ENCODE measurements at places on chromosomes 2 and 18.

GRCh38 chr2:10531874-10532637 is 83.9 kb upstream of the ODC1 start:
- DNase-seq = no peak

DNA sequence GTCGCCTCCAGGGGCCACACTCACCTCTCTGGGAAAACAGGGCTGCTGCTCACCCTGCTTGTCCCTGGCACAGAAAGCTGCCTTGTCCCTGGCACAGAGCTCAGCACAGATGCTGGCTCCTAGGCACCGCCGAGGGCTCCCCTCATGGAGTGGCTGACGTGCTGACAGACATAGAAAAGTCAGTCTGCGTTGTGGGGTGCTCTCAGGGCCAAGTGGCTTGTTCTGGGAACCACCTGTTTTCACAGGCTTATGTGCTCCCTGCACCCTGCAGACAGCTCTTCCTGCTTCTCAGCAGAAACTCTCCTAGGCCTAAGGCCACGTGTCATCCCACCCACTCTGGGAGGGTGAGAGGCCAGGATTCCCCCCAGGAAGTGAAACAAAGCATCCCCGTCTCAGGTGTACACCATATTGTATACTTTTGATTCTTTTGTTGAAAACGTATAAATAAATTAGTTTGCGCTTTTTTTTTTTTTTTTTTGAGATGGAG is 84.7 kb upstream of the TMEM200C start:
- no peak for DNase-seq

DNA sequence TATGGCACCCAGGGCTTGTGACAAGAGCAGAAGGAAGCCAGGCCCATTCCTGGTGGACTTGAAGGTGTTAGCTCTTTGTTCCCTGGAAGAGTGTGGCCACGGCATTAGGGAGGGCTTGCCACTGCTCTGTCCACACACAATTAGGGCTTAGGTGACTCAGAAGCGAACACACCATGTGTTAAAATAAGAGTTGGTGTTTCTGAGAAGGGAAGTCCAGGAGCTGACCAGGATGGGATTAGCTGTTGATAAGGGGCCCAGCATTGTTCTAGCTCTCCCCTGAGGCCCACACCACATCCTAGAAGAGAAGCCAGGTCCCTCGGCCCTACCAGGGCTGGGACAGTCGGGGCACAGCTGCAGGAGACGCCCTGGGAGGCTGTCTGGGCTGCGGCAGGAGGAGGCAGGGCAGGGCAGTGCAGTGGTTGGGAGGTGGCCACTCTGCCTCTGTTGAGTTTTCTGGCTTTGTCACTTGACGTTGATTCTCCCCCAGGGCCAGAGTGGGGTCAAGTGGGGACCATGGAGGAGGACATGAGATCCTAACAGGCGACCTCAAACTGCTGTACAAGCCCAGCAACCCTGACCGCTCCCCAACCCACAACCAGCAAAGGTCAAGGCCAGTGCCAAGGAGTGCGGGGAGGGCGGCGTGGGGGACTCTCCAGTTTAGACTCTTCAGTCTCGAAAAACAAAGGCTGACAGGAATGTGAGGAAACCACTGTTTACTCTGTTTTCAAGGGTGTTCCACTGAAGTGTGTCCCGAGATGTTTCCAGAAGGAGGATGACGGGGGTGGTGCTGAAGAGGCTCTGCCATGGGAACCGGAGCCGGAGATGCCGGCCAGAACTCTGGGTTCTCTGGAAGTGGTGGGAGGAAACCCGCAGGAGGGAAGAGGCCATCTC is 16.8 kb downstream of the GNLY start:
- no peak for DNase-seq

DNA sequence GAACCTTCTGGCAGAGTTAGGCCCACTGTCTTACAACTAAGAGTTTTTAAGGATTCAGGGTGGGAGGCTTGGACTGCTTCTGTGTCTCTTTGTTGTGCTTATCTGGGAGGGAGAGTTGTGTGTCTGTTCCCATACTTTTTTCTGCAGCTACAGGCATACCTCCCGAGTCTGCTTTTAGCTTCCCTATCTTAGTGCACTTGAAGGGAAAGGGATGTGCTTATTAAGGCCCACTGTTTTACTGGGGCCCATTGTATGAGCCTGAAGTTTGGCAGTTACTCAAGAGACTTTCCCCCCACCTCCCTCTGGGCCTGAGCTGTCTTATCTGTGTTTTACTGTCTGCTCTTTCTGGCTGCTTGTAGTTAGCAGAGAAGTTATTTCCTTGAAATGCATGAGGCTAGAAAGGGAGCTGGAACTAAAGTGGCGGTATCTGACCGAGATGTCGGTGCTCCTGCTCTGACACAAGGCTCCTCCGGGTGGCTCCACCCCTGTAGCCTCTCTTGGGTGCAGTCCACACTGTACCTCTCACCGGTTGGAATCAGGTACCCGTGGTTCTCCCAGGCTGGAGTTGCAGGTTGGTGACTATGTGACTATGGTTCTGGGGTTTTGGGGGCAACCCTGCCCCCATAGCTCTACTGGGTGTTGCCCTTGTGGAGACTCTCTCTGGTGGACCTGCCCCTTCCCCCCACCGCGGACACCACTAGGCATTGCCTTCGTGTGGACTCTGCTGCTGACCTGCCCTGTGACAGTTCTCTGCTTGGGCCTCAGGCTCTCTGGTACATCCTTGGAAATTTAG is 12.9 kb downstream of the UBR3 start:
- DNase-seq = no peak

DNA sequence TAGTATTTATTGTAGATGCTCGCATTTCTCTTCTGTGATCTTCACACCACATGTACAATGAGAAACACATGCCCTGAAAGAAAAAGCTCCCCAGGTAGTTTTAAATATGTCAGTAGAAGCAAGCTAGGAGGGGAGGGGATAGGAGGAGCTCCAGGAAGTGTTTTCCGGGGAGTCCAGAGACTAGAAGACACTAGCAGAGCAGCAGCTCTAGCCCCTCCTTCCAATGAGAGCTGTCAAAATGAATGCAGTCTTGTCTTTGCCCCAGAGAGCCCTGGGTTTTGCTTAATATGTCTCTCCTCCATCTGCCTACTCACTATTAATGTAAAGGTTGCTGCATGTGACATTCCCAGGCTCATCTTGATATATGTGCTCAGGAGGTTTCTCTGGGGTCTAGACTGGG is 462.6 kb upstream of the SOX11 start:
- no peak for DNase-seq

DNA sequence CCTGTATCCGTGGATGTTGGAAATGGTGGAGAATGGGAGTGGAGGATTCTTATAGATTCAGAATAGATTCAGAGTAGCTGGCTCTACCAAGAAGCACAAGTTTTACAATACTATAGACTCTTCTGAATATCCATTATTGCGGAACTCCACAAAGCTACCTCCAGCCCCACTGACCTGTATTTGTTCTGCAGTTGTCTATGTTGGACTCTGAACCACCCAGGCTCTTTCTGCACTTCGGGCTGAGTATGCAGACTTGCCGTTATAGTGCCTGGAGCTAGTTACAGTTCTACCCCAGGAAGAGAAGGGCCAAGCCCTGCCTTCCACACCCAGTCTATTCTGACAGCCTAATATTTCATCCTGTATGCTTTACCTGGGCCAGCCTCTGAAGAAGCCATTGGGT is 4.4 kb upstream of the RGPD4 start:
- no peak for DNase-seq

DNA sequence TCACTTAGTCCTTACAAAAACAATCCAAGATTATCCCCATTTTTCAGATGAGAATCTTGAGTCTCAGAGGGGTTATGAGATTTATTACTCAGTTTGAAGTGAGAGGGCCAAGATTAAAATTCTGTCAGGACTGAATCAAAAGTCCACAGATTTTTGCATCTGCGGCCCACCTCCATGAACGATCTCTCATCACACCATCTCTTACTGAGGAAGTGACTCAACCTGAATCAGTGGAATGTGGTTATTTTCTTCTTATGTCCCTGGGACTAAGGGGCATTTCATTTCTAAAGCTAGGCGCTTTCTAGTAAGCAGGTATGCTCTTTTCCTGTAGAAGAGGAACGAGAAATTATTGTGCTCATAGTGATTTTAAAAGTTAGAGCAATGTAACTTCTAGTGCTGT is 360.3 kb upstream of the SPHKAP start:
- DNase-seq = no peak

DNA sequence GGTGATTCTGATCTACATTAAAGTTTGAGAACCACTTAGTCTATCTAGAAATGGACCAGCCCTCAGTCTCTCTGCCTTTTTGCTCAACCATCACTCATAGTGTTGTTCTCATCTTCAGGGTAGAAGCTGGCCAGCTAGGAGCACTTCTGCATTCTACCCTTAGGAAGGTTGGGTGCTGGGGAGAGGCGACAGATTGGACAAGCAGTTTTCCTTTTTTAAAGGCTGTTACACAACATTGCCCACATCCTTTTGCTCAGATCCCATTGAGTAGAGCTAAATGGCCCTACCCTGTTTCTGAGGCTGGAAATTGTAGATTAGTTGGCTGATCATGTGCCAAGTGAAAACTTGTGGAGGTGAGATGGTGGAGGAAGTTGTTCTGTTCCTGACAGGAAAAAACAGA is 35.6 kb downstream of the OSBPL6 start:
- no peak for DNase-seq

DNA sequence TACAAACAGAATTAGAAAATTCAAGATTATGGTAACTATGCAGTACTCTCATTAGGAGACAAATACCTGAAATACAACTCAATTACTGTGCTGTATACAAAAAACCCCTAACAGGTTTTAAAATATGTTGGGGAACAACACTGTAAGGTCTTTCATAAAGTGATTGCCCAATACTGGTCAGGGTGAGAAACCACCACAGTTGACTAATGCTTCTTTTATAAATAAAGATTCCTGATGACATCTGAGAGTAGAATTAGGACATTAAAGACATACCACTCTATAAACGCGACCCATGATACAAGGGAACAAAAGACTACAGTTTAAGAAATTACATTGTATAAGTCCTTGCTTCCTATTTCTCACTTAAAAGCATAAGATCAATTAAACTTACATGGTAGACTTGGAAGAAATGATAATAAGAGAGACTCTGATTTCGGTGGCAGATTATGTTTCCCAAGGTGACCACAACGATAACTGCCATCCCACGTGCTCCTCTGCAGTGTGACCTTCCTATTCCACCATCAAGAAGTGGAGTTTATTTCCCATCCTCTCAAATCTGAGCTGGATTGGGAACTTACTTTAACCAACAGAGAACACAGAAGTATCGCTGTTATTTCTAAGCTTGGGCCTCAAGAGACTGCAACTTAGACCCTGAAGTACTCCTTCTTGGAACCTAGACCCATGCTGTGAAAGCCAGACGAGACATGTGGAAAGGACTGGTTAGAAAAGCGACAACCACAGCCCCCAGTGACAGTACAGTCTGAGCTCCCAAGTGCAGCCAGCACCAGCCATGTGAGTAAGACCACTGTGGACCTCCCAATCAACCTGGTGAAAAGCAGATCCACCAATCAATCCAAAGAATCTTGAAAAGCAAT is 52.3 kb downstream of the ZNF521 start:
- no peak for DNase-seq

DNA sequence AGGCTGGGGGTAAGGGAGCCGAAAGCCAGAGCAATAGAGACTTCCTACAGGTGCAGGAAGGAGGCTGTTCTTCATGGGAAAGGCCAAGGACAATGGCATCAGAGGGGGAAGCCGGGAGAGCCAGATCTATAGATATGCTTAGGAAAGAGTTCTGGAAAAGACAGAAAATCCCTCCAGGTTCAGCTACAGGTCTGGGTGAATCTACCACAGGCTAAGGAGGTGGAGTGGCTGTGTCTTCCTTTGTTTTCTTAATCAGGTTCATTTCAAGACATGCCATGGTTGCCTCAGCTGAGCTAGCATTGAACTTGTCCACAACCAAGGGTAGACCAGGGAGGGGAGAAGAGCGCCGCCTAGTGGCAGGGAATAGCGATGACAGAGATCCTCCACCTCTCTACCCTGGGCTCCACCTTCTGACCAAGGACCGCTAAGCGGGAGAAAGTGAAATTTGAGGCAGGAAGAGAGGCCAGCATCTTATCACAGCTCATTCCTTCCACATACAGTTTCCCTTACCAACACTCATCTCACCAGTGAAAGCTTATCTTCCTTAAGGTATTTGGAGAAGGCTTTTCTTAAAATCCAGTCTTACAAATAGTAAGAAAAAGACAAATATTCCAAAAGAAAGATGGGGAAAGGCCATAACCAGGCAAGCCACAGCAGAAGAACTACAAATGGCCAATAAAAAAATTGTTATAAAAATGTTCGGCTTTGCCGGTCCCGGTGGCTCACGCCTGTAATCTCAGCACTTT is 74.2 kb downstream of the VIT start:
- no peak for DNase-seq

- DNase-seq = no peak
These were observed 133.0 kb upstream of the CELF4 start for GRCh38 chr18:37698508-37699040.

DNA sequence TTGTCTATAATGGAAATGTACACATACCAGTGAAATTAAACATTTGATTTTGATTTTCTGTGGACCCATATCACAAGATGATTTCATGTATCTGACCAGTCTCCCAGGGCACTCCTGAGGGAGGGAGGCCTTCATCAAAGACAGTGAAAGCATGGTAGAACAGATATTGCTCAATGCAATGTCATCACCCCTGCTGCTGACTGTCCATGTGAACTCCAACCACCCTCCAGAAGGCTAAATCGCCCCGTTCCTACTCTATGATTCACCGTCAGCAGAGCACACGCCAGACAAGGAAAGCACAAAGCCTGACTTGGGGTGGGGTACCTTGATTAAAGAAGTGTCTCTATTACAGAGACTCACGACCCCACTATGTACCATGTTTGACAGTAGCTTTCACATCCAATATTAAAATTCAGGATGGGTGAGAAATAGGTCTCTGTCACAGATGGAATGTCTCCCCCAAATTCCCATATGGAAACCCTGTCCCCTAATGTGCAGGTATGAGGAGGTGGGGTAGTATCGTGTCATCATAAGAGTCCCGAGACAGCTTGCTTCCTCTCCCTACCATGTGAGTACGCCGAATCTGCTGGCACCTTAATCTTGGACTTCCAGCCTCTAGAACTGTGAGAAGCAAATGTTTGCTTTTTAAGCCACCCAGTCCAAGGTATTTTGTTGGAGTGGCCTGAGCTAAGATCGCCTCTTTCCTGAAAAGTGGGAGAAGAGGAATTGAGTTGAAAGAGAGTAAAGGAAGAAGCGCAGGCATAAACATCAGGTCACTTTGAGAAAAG is 42.4 kb downstream of the CYB5A start:
- DNase-seq = no peak

DNA sequence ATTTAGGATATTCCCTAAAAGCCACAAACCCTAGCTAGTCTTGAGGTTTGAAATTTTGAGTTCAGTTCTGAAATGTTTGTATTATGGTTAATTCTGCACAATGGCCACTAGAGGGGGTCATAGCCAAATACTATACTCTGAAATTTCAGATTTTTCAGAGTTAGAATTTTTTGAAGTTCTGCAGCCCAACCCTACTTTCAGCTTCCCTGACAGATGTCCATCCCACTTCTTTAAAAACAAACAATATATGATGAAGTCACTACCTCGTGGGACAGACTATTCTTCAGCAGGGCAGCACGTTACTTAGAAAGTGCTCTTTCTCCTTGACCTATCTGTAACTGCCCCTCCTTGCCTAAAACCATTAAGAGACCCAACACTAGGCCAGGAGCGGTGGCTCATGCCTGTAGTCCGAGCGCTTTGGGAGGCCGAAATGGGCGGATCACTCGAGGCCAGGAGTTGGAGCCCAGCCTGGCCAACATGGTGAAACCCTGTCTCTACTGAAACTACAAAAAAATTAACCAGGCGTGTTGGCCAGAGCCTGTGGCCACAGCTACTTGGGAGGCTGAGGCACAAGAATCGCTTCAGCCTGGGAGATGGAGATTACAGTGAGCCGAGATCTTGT is 48.2 kb upstream of the PAPOLG start:
- no peak for DNase-seq

GRCh38 chr2:132752421-132753206 is 82.6 kb upstream of the LYPD1 start:
- DNase-seq = no peak

- DNase-seq = no peak
These were observed 76.9 kb upstream of the GLI2 start for GRCh38 chr2:120658770-120659158.
